ENCODE measurements at places on chromosomes 16 and 17.

GRCh38 chr16:64206862-64207261 is 915.0 kb downstream of the CDH11 start:
- DNase-seq = no peak

DNA sequence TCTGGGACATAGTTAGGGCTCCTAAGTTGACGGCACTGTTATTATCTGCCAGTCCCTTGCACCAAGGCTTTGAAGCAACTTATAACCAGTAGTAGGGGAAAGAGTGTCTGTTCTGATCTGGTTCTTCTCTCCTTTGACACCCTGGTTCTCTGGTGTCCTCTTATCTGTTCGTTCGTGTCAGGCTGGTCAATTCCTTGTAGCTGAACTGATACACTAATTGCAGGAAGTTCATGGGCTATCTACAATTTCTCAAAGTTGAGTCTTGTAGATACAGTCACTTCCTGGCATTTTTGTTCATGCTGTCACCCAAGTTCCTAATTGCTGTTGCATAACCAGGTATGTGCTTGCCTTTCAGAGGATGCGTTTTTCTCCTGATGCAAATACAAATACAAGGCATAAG is 17.3 kb upstream of the MYO1D start:
- no peak for DNase-seq

DNA sequence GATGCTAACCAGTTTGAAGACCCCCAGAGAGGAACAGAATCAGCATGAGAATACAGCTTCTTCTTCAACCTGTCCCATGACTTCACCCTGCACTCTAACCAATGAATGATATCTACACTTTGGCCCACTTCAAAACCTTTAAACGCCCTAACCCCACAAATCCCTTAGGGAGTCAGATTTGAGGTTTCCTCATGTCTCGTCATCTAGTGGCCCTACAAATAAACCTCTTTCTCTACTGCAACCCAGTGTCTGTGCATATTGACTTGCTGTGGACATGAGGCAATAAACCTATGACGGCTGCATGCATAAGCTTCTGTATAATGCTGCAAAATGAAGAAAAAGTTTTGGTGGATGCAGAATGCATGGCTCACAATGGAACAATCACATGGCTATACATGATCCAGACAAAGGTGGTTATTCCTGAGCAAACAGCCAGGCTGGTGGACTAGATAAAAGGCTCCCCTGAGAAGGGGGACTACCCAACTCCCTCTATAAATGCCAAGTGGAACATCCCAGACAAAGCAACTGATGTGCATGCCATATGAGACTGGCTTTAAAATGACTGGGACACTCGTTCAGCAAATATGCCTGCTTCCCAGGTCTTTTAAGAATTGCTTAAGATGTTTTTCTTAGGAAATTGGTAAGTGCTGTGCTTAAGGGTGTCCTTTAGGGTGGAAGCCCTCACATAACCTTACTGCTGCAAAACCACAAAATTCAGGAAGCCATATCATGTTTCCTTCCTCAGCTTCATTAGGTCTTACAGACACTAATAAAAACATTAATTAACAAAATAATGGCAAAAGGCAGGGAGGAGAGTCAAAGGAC is 12.2 kb downstream of the N4BP1 start:
- DNase-seq = no peak

DNA sequence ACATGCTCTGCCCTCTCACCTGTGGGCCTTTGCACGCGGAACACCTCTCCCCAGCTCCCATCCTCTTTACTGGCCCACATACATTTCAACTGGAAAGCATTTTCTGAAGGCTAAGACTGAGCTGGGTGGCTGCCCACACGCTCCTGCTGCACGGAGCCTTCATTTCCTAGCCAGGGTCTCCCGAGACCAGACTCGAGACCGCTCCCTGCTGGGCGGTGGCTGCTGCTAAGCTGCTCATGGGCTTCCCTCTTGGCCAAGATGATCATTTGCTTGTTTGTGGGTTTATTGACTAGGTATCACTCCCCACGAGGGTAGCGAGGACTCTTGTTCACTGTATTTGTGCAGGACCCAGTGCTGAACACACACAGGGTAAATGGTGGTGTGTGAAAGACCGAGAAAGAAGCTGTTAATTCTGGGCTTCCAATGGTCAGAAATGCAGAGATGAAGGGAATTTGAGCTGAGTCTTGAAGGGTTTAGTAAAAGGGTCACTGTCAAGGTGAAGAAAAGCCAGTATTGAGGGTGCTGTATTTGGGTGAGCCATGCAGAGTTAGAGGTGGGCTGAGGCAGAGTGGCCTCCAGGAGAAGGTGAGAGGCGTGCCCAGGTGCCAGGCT is 907 bp downstream of the TRAPPC2L start:
- DNase-seq = peak; percentile 71

DNA sequence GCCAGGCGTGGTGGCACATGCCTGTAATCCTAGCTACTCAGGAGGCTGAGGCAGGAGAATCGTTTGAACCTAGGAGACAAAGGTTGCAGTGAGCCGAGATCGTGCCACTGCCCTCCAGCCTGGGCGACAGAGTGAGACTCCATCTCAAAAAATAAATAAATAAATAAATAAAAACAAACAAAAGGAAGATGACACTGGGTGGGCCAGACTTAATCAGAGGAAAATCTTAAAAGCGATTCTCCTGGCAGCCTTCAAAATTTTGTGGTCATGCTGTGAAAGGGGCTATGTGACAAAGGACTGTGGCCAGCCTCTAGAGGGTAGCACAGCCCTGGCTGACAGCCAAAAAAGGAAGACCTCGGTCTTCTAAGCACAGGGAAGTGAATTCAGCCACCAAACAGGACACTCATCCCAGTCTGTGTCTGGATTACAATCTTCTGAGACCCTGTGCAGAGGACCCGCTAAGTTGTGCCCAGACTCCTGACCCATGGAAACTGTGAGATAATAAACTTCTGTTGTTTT is 391.1 kb downstream of the CNTNAP4 start:
- DNase-seq = no peak

- DNase-seq = no peak
These were observed 25.9 kb upstream of the FAAP100 start for GRCh38 chr17:81578038-81578441.

GRCh38 chr17:41957031-41957868 is 9.3 kb upstream of the CNP start:
- DNase-seq = no peak

DNA sequence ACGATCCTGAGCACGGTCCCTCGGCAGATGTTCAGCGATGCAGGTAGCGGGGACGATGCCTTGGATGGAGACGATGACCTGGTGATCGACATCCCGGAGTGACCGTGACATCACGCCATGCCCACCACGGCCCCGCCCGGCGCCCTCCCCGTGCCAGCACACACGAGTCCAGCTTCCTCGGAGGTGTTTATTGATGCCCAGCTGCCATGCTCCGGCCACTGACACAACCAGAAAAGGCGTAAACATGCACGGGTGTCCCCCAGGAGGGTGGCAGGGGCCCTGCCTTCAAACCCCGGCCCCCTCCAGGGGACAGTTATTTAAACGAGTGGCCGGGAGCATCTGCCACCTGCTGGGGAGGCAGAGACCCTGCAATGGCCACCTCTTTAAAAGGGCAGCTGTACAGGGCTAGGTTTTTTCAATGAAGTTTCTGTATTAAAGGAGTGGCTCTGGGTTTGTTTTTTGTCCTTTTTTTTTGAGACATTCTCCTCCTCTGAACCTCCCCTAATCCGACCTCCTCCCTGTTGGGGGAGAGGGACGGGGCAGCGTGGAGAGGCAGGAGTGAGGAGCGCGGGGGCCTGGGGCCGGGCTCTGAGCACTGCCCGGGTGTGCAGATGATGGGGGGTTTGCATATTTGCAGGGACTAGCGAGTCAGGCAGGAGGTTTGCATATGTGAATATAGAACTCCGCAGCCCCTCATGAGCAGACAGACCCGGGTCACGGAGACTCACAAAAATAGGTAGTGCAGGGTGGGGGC is 5.3 kb downstream of the DOC2A start:
- DNase-seq = no peak

DNA sequence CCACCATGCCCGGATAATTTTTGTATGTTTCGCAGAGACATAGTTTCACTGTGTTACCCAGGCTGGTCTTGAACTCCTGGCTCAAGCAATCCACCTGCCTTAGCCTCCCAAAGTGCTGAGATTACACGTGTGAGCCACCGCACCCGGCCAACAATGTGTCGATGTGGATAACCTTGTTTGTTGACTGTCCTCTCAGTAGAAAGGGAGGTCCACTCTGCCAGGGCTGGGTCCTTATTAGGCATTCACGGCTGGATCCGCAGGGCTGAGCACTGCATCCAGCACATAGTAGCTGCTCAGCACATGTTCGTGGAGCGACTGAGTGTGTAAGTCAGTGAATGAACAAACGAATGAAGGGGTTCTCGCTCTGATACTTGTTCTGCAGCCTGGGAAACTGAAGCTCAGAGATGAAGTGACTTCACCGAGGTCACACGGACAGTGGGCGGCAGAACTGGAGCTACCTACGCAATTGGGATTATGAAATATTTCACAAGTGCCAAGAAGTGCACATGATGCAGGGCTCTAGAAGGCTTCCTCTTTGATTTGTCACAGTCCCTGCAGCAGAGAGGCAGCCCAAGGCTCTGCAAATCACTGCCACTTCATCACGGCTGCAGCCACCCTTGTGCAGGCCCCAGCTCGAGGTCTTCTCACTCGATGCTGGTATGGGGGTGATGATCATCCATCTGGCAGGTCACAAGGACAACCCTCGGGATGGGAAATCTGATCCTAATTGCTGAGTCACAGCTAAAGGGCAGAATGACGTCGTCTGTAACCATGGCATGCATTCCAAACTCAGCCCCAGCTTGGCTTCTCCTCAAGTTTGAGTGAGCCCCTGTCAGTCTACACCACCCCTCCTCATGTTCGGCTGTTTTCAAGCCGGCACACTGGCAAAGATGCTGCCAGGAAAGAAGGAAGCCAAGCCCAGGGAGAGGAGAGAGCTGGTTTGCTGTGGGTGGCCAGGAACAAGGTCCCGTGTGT is 28.0 kb upstream of the SNN start:
- peak; percentile 41 for DNase-seq

DNA sequence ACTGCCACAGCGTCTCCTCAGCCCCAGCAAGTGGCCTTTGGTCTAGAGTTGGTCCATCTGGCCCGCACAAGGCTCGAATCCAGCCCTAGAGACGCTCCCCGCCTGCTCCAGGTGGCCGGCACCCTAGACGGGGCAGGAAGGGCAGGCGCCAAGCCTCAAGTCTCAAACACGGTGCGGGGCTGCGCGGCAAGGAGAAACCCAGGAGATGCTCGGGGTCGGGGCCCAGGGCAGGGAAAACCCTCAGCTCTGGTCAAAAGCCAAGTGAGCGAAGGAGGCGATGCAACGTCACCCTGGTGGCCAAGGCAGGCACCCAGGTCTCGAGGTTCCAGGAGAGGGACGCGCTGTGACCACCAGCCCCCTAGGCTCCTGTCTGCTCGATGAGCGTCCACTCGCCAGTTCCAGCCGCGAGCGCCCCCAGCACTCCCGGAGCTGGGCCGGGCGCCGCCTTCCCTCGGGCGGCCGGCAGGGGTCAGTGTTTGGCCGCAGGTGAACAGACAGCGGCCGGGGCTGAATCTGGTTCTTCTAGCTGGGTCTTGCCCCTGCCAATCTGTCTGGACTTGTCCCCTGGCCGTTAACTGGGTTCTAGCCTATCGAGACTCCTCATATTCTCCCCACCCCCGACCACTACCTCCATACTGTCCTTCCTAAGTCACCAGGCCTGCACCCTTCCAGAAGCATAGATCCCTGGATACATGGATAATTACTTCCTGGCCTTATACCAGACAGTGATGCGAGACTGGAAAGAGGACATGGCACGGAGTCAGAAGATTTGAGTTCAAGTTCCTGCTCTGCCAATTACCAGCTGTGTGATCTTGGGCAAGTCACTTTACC is 44.0 kb downstream of the PRAC1 start:
- peak; percentile 32 for DNase-seq

Data from hippocampal formation (tissue), 2 donors.